ENCODE measurements at places on chromosomes 6 and 20.

DNA sequence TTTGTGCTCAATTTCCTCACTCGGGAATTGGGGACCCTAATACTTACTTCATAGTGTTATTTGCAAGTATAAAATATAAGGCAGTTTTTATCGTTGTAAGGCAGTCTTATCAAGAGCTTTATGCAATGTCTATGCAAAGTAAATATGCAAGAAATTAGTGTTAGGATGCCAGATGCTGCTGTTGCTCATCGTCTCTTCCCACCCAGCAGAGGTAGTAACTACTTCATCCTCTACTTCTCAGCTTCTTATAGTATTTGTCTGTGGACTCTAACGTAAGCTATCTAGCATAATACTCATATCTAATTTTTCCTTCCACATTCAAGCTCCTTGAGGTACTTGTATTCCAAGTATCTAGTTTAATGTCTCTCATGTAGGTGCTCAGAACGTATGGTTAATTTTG, 11.6 kb downstream of the PLCG1 start:
- no peak for DNase-seq

GRCh38 chr6:41228096-41228495, at the start of gene TREML4:
Gene TREML4 (plus strand): TSS chr6:41228349. CDS start chr6:41228428, 79 bp downstream.
- DNase-seq, result no peak

GRCh38 chr6:106748547-106749207, 119.3 kb downstream of the QRSL1 start:
- no peak for DNase-seq

- peak; percentile 64 for DNase-seq
Observed at GRCh38 chr20:51562332-51563173, 20.0 kb upstream of the NFATC2 start.

GRCh38 chr6:93139408-93140081, 279.8 kb downstream of the EPHA7 start:
- no peak for DNase-seq

GRCh38 chr6:89934685-89935366, 40.6 kb downstream of the GJA10 start:
- no peak for DNase-seq

- DNase-seq, result no peak
Observed at GRCh38 chr6:125932451-125932795, 24.1 kb upstream of the HINT3 start.

GRCh38 chr6:131575834-131576478, 2.9 kb downstream of the ARG1 start:
- no peak for DNase-seq

DNA sequence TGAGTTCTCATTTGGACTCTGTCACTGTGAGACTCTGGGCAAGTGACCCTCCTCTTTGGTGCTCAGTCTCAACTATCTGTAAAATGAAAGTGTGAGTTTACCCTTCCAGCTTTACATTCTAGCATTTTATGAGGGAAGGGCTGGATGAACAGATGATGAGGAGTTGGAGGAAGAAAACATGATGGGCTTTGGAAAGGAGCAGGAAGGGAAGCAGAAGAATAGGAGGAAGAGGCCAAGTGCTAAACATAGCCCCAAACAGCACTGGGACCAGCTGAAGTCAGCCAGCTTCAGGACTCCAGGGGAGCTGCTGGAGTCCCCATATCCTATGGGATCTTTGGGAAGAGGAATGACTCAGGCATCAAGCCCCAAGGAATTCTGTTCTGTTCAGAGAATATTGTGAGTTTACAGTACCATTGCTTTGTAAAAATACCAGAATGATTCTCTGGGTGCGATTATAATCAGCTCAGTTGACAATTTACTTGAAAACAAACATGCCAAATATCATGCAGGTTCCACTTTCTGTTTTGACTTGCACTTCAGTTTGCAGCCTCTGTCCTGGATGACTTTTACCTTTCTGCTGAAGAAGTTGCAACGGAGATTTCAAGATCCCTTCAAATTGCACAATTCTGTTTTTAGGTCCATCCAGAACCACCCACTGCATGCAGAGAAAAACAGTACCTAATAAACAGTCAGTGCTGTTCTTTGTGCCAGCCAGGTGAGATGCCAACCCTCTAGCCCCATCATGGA, 3.2 kb downstream of the CD40 start:
- DNase-seq, result no peak

DNA sequence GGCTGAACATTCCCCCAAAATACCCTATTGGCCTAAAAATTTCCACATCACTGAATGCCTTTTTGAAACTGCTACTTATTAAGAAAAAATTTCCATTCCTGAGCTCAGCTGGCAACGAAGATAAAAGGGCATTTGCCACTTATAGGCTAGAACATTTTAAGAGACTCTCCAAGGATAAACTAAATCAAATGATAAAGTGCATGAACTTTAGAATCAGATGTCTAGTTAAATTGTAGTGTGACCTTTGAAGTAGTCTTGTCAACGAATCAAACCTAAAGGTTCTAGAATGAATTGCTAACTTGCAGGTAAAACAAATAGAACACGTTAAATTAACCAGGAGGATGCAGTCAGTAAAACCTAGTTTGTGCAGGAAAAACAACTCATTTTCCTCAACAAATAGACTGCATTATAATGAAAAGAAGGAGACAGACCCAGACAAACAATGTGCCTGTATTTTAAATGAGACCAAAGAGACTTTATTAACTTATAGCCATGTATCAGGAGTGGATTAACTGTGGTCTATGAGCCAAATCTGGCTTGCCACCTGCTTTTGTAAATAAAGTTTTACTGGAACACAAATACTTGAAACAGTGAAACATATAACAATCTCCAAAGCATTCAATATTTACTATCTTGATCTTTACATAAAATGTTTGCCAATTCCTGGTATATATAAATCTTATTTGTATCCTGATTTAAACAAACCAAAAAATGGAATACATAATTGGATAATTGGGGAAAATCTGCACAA, 184.4 kb downstream of the MEI4 start:
- no peak for DNase-seq

GRCh38 chr6:61755739-61756138, 530.3 kb downstream of the KHDRBS2 start:
- no peak for DNase-seq

DNA sequence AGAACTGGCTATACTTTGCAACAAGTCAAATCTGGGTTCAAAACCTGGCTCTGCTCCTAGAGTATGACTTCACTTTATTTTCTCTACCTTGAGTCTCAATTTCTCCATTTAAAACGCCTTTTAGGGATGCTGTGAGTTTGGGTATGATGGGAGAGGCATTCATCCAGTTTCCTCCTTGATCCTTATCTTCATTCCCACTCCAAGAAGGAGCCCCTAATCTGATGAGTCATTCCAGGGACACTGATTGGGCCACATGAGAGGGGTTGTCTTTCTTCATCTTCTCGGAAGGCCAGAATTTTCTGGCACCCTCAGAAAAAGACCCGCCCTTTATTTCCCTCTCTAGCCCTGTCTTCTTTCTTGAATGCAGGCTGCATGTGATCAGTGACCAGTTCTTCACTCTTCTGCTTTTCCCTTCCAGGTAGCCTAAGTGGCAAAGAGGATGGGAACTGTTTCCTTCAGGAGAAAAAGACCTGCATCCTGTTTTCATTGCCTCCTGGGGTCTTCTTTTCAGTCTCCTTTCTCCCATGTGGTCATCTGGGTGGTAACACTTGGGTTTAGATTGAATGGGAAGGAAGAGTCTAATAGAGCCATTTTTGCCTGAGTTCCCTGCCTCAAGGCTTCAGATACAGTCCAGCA, 32.1 kb upstream of the PNRC1 start:
- DNase-seq, result no peak

DNA sequence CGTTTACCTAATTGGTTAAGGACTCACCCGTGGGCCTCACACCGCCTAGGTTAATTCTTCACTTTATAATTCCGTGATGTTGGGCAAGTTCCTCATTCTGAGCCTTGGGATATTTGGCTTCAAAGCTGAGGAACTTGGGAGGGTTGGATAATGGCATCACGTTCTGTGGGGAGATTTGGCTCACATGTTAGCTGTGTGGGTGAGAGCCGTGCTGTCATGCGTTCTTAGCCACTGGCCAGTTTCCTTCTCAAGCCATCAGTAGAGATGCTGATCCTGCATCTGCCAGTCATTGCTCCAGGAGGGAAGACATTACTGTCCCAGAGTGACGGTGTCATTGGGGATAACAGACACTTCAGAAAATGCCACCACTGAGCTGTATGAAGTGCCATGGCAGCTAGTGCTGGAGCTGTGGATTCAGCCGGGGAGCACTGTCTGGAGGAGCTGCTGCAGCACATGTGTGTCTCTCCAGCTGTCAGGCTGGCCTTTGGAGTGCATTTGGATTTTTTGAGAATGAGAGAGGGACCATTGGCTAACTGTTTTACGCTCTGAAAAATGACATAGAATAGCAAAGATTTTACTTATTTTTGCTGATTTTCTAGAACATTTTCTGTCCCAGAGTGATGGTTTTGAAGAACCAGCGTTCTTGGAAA, 16.5 kb downstream of the IGF2R start:
- no peak for DNase-seq

DNA sequence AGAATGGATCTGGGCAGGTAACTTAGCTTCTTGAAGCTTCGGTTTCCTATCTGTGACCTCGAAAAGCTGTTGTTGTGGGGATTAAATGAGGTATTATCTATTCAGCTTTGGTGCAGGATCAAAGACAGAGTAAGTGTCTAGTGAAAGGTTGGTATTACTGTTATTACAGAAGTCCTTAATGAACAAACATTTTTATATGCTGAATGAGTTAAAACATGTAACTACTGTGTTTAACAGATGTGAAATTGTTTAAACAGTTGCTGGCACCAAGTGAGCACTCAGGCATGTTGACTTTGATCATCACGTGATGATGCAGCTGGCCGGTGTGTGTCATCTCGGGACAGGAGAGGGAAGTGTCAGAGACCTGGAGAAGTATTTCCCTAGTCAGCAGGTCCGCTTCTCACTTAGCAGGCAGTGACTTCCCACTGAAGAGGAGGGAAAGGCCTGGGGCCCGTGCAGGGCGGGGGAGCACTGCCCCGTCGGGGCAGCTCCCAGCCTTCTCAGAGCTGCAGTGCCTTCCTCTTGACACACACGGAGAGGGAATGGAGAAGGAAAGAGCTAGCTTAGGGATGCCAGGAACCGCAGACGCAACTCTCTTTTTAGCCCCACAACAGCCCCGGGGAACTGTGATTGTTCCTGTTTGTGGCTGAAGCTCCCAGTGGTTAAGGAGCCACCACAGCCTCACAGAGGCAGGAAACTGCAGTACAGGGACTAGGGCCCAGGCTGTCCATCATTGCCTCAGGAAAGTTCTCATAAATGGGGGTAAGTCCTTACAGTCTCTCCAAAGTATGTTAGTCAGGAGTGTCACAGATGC, 18.0 kb downstream of the TUBB2A start:
- peak; percentile 89 for DNase-seq

- no peak for DNase-seq
Observed at GRCh38 chr6:25052181-25052580, 116.4 kb upstream of the RIPOR2 start.

GRCh38 chr6:69835414-69836179, 30.8 kb upstream of the COL19A1 start:
- peak; percentile 71 for DNase-seq

DNA sequence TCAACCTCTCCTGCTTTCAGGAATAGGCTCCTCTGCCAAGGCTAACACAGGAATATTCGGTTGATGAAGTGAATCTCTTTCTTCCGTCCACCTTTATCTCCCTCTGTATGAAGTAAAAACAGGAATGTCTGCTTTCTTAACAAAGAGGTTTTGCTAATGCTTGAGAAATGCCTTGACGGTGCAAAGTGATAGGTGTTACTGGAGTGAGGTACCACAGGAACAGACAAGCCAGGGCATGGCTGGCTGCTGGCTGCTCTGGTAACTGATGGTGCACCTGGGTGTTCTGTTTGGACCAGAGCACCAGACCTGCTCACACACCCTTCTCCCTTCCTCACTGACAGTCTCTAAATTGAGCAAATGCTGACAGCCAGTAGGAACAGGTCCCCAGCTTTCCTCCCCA, 174.0 kb upstream of the FBXL4 start:
- no peak for DNase-seq

- peak; percentile 76 for DNase-seq
Observed at GRCh38 chr6:106974336-106974998, at the start of gene CD24. Gene CD24 (minus strand): TSS chr6:106974729. CDS start chr6:106974646, 83 bp downstream.

DNA sequence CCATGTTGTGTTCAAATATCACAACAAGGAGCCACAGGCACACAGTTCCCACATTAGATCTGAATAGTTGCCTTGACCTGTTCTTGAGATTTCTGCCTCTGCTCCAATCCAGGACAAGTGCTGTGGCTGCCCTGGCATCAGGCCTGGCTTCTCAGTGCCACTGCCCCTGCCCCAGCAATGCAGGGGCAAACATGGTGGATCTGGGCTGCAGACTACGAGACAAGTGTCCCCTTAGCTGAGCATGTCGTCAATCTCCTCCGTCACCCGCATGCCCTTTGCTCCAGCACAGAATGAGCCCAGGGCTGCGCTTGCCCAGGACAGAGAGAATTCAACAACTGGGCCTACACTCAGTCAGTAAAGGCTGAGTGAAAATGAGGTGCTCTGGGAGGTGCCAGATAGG, 201.6 kb downstream of the SYNDIG1 start:
- no peak for DNase-seq

GRCh38 chr20:33568868-33569801, 79.2 kb downstream of the CBFA2T2 start:
- DNase-seq, result no peak

GRCh38 chr6:13470238-13471140, 16.9 kb downstream of the GFOD1 start:
- DNase-seq, result no peak

DNA sequence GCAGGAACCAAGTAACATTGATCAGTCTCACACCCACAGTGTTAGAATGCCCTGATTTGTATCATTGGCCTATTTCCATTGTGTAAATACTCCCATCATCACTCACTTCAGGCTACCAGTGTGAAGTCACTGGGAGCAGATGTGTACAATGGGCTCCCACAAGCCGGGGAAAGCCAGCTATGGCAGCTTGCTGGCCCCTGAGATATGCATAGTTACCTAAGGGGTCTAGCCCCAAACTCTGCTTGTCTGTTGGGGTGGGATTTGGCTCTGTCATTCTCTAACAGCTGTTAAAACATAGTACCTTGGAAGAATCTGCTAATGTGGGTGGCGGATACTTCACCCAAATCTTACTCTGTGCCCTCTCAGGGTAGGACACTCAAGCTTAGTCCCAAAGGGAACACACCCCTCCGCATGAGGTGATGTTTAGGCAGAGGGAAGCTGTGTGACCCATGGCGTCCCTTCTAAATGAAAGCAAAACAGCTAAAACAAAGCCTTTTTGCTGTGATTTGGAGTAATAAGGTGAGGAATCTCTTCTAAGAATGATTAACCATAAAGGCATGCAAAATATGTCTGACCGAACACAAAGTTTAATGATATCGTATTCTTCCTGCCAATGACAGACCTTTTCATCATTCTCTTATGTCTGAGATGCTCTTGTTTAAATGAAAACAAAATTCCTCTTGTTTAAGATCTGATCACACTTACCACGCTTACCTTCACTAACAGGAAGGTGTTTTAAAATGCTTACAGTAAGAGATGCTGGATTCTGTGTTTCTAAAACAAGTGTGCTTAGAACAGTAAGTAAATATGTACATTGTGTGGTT, 45.9 kb upstream of the PXDC1 start:
- no peak for DNase-seq
